Activated CD4-positive, alpha-beta T cell treated with anti-CD3 and anti-CD28 coated beads, Interleukin-2, amount 50 U/mL, for 24 hours (primary cell): ENCODE measurements at places on chromosomes 1 and 21.

GRCh38 chr1:203675596-203676347 lies 49.1 kb downstream of the ATP2B4 start:
- no peak for DNase-seq

DNA sequence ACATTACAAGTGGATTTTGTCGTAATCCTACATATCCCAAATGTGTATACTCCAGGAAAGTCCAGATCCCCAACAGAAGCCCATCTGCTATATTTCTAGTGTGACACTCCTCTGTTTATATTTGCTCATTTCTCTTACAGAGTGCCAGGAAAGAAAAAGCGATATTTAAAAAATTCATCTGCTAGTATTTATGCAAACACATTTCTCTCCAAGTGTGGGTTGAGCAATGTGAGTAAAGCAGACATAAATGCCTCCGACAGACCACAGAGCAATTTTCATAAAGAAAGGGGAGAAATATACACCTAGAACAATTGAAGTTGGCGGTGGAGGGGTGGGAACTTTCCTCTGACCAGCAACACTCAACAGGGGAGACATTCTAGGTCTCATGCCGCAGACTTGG lies 22.2 kb upstream of the RAP1A start:
- no peak for DNase-seq

DNA sequence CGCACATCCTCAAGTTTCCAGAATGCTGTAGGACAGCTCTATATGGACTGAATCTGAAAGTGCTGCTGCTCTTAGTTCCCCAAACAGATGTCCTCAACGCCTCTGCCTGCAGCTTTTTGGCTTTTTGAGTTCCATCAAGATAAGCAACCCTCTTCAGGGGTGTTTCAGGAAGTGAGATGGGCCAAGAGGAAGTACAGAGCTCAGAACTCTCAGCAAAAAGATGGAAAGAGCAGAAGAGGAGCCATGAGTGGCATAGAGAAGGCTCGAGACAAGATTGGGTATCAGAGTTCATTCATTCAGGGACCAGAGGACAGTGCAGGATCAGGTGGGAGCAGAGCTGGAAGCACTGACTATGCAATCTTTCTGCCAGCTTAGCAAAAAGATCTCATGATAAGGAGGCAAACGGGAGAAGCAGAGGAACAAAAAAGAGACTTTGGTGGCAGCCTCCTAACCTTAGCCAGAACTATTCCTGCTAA lies at the start of the genes ADORA3 and TMIGD3:
ADORA3 (minus strand) TSS at position 49 of the 476 bp plus-strand sequence. CDS start 279 bp downstream, outside the sequence.
TMIGD3 (minus strand) TSS at position 49 of the 476 bp plus-strand sequence. CDS start 279 bp downstream, outside the sequence.
- no peak for DNase-seq

DNA sequence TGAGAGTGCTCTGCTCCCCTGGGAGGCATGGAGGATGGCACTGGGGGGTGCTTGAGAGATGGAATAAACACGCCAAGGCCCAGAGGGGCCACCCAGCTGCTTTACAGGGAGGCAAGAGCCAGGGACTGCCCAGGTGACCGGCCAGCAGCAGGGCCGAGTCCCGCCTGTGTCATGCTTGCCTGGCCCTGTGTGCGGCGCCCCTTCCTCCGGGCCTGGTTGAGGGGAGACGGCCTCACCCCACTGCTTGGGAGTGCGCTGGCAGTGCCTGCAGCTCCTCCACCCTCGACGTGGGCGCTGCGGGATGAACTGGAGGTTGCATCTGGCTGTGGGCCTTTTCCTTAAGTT lies 33.1 kb upstream of the COL6A2 start:
- DNase-seq, result no peak

GRCh38 chr1:119590393-119590792 lies 57.7 kb downstream of the ZNF697 start:
- no peak for DNase-seq

DNA sequence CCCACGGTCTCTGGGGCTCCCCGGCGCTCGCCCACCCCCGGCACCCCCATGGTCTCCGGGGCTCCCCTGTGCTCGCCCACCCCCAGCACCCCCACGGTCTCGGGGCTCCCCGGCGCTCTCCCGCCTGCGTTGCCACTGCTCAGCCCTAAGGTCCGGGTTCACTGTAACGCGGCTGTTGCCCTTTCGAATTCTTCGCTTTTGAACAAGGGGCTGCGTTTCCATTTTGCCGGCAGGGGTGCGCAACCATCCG lies 5.2 kb upstream of the FTCD start:
- DNase-seq, result no peak

- DNase-seq, result no peak
These were observed 197.2 kb downstream of the ADSS2 start for GRCh38 chr1:244254467-244254866.

GRCh38 chr1:150176593-150176992 lies 26.9 kb downstream of the PLEKHO1 start:
- no peak for DNase-seq

- no peak for DNase-seq
These were observed 1.4 kb downstream of the GPR37L1 start for GRCh38 chr1:202124142-202124541.

DNA sequence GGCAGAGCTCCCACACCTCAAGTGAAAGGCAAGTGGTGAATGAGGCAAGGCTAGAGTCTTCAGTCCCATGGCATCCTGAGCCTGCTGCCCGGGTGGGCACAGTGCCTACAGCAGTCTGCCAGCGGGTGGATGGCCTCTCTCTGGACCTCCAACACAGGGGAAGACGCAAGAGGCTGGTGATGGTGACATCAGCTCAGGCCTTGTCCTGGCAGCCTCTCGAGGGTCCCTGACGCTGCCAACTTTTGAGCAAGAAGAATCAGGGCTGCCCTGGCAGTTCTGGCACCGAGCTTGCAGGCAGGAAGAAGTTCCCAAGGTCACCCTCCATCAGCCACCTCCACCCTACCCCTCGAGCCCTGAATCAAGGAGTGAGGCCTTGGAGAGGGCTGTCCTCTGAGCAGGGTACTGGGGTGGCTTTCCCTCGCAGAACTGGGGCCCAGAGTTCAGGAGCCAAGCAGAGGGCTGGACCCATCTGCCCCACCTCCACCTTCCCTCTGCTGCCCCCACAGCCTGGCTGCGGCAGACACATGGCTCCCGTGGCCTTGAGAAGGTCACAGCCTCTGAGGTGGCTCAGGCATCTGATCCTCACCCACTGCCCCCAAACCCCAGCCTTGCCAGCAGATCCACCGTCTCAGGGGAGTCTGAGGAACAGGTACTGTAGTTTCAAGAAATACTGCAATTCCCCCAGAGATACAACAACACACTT lies 5.8 kb downstream of the RAP1GAP start:
- DNase-seq, result no peak

DNA sequence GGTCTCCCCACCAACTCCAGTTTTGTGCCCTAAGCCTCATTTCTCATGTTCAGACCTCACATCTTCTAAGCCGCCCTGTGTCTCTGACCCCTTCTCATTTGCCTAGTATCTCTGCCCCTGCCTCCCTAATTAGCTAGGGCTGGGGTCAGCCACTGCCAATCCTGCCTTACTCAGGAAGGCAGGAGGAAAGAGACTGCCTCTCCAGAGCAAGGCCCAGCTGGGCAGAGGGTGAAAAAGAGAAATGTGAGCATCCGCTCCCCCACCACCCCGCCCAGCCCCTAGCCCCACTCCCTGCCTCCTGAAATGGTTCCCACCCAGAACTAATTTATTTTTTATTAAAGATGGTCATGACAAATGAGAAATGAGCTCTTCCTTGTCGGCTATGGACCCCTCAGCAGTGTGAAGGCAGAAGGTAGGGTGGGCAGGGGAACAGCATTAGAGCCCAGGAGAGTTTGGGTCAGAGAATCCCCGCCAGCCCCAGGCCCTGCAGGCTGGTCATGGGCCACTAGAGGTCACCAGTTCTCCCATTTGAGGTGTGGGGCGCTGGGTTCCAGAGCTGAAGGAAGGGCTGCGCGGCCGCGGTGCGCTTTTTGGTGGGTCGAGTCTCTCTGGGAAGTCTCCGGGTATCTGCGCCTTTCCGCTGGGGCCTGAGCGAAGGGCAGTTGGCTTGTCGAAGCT lies 11.5 kb downstream of the ADAMTSL4 start:
- DNase-seq, result peak; percentile 63

DNA sequence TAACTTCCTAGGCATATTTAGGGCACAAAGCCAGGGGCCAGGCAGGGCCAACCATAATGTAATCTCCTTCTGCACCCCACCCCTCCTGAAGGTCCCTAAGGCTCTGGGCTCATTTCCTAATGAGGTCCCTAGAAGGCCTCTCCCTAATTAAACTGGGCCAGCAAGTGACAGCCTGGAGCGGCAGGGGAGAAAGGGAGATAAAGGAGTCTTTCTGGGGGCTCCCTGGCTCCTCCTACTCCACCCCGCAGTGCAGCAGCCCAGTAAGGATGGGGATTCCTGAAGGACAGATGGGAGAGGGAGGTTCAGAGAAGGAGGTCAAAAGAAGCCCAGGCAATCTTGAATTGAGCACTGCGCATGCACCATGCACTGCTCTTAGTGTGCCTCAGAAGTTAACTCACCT lies 12.8 kb downstream of the LRP8 start:
- DNase-seq, result no peak

GRCh38 chr1:45334308-45335245 lies 5.4 kb upstream of the TOE1 start:
- DNase-seq, result no peak

GRCh38 chr1:8416881-8417280 lies 99.0 kb downstream of the SLC45A1 start:
- no peak for DNase-seq

DNA sequence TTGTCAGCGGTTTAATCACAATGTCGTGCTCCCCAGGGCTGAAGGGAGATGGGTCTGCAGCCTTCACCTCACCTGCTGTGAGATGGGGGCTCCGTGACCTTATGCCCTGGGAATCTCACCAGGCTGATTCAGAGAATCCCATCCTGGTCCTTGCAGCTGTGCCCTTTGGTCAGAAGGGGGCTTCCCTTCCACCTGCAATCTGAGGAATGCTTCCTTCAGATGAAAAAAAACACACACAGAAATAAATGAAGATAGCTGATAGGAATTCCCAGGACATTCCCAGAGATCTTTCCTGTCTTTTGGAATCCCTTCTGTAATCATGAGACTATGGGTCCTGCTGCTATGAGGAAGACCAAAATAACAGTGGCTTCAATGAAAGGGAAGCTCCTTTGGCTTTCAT lies 127.0 kb upstream of the VAMP3 start:
- DNase-seq, result no peak

DNA sequence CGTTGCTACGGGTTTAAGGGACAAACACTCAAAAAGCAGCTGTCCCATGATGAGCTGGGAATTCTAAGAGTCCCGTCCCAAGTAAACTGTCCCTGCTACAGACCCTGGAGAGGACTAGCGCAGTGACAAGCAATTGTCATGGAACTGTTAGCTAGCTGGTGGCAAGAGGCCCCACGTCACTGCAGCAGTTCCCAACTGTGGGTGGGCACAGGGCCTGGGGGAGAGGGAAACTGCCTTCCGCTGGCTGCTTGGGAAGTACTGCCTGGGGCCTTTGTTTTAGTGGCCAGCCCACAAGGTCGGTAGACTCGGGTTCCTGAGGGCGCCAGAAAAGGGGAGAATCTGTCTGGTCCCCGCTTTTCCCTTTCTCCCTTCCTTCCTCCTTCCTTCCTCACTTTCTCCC lies 97.4 kb downstream of the LACTBL1 start:
- DNase-seq, result no peak

GRCh38 chr1:92587445-92587844 lies 100.7 kb upstream of the GFI1 start:
- DNase-seq, result peak; percentile 51

DNA sequence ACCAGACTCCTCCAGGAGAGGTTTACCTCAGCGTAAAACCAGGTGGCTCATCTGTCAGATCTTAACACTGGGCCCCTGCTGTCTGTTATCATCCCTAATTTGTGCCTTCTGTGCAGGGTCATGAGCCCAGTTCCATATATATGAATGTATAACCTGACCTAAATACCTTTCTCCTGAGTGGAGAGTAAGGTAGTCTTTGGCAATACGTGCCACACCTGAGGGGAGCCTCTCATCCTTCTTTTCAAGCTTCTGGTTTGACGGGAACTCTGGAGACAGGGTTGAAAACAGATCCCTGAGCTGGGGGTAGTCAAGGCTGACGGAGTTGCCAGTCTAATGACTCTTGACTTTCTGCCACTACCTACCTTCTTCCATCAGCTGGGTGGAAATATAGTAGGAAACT lies 4.1 kb downstream of the SFT2D2 start:
- no peak for DNase-seq

- no peak for DNase-seq
These were observed 2.1 kb downstream of the DISP3 start for GRCh38 chr1:11481019-11481418.

DNA sequence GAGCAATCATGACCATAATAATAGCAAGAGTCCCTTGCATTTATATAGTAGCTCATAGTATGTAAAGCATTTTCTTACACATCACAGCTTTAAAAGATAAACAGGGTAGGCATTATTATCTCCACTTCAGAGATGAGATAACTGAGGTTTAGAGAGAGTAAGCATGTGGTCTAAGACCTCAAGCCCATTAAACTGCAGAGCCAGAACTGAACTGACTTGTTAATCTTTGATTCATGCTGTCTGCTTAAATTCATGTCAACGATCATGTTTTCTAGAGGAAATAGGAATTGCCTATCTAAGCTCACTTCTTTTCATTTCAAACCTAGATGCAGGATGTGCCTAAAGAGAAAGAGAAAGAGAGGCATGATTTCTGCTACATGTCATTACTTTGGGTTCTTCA lies 524.8 kb downstream of the PTPRC start:
- no peak for DNase-seq

DNA sequence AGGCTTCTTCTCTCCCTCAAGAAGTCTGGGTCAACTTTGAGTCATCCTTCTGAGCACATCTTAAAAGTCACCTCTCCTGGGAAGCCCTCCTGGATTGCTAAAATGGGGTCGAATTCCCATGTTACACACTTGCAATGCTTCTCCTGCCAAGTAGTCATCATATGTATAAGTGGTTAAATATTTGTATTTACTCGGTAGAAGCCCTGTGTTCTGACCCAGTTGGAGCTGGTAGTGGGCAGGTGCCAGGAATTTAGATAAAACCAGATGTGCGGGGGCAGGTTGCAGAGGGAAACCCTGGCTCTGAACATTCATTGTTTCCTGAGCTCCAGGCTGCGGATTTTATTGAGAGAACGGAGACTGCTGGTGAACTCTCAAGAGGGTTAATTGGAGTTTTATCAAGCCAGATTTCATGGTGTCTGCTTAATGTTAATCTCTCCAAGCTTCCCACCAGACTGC lies 52.8 kb upstream of the RPL11 start:
- no peak for DNase-seq

DNA sequence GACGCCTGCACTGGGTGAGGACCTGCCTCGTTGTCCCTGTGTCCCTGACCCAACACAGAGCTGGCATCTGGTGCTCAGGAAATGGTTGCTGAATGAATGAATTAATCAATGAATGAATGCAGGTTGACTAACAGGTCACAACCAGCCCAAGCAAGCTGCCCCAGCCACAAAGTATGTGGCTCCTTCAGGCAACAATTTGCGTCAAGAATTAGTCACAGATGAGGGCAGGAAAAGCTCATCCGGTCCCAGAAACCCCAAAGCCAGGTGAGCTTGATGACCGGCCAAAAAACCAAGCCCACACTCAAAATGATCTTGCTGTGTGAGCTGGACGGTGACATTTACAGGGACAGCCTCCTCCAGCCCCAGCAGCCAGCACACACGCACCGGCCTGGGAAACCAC lies 40.6 kb upstream of the GPR153 start:
- no peak for DNase-seq

DNA sequence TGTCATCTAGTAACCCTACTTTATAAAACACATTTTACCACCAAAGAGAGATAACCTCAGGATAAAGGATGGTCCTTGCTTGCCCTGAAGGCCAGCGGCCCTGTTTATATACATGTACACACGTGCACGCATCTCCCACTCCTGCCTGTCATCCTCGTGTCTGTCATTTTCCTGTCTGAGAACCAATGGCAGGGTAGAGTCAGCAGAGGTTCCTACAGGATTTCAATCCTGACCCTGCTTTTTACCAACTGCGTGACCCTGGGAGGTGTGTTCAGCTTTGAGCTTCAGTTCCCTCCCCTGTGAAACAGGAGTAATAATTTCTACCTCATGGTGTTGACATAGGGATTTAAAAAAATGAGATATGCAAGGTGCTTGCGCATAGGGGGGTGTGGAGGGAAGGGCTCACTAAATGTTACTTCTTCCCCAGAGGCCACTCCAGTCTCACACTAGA lies 12.3 kb upstream of the RASSF5 start:
- no peak for DNase-seq
